Panc1 (cell line): ENCODE measurements at places on chromosomes 6 and 20. TPM values are rescaled to one million over a fixed set of nuclear protein-coding genes. Genes with fewer than 3 reads are reported as not detected.

The SLC13A3 gene
- total RNA-seq = 0.31 TPM

The FNDC11 gene
- 1.3 TPM for total RNA-seq

The MRAP2 gene
- 2.5 TPM for total RNA-seq

The MATN4 gene
- total RNA-seq = 0.15 TPM

The C6orf15 gene
- not detected for total RNA-seq

The TREM2 gene
- not detected for total RNA-seq

The MUC22 gene
- total RNA-seq = not detected

The B3GALT4 gene
- total RNA-seq = 6.0 TPM

The LYRM2 gene
- total RNA-seq = 39.4 TPM

The SLC22A1 gene
- total RNA-seq = 0.98 TPM

The OR2H2 gene
- not detected for total RNA-seq

The AGPAT4 gene
- 12.9 TPM for total RNA-seq

The BTN1A1 gene
- total RNA-seq = 0.10 TPM

The CHRNA4 gene
- total RNA-seq = 2.4 TPM

GRCh38 chr6:154127657-154128056, 88.6 kb downstream of the OPRM1 start:
- H3K27ac ChIP-seq = no peak overlapping the region
- no peak for DNase-seq
- H3K36me3 ChIP-seq = no peaks in the 10 kb centered on the region
- H3K4me3 ChIP-seq = no peak overlapping the region
- no peaks in the 10 kb centered on the region for H3K27me3 ChIP-seq

GRCh38 chr6:137044366-137045221, at the start of gene IL20RA:
Gene IL20RA, minus strand, starts transcription at chr6:137044965. Its CDS starts 237 bp downstream, at chr6:137044728.
- H3K27ac ChIP-seq = no peak within 1 kb of the TSS
- no peaks in the 10 kb centered on the region for H3K4me1 ChIP-seq
- peaks cover 45% of the 10 kb centered on the region for H3K27me3 ChIP-seq
- H3K36me3 ChIP-seq = no peaks in the 10 kb centered on the region
- no peak for DNase-seq

DNA sequence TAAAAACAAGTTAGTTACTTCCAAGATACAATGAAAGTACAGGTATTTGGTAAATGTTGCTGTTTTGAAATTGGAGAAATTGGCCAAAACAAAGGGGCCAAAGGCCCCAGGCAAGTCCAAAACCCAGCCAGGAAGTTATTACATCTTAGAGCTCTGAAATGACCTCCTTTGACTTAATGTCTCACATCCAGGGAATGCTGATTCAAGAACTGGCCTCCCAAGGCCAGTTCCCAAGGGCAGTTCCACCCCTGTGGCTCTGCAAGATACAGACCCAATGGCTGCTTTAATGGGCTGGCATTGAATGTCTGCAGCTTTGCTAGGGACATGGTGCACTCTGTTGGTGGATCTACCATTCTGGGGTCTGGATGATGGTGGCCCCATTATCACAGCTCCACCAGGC, 217.3 kb upstream of the FKBP1C start:
- no peaks in the 10 kb centered on the region for H3K4me1 ChIP-seq
- H3K4me3 ChIP-seq = no peak overlapping the region
- no peak for DNase-seq
- no peaks in the 10 kb centered on the region for H3K36me3 ChIP-seq
- H3K27ac ChIP-seq = no peak overlapping the region
- H3K27me3 ChIP-seq = no peaks in the 10 kb centered on the region

DNA sequence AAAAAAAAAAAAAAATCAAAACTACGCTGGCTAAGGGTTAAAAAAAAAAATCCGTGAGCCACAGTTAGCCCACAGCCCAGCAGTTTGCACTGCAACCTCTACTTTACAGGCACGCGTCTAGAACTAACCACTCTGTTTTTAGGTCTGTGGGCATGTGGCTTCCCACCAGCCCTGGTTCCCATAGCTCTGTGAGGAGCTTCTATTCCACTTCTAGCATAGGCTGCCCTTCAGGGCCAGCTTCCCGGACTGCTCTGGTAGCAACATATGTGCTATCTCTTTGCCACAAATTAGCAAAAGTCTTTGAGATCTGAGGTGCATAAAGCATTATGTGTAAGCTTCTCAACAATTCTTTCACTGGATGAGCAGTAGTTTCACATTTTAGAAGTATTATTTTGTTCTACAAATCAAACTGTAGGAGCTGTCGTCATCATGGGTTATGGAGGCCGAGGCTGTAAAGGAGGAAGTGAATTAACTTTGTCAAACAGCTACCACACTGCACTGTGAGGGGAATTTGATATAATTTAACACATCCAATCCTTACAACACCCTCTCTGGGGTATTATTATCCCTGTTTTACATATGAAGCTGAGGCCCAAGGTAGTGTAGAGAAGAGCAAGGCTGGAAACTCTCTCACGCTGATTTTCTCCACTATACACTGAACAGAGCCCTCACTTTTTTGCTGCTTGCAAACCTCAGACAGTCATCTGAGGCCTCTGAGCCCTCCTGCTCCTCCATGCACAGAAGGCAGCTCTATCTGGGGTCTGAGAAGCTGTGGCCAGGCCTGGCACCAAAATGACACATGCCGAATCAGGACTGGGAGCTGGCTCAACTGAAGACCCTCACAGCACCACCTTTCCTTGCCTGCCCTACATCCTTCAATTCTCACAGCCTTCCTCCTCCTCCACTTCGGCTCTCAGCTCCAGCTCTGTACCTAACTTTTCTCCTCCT, 35.4 kb downstream of the MAN1A1 start:
- no peaks in the 10 kb centered on the region for H3K4me1 ChIP-seq
- H3K27ac ChIP-seq = no peak overlapping the region
- no peak overlapping the region for H3K4me3 ChIP-seq
- no peaks in the 10 kb centered on the region for H3K27me3 ChIP-seq
- H3K36me3 ChIP-seq = no peaks in the 10 kb centered on the region
- DNase-seq = no peak

- no peaks in the 10 kb centered on the region; the same call in 1 of the 2 replicates for H3K27me3 ChIP-seq
- no peak for DNase-seq
These were observed 155.2 kb downstream of the TTLL2 start for GRCh38 chr6:167479901-167480648.

DNA sequence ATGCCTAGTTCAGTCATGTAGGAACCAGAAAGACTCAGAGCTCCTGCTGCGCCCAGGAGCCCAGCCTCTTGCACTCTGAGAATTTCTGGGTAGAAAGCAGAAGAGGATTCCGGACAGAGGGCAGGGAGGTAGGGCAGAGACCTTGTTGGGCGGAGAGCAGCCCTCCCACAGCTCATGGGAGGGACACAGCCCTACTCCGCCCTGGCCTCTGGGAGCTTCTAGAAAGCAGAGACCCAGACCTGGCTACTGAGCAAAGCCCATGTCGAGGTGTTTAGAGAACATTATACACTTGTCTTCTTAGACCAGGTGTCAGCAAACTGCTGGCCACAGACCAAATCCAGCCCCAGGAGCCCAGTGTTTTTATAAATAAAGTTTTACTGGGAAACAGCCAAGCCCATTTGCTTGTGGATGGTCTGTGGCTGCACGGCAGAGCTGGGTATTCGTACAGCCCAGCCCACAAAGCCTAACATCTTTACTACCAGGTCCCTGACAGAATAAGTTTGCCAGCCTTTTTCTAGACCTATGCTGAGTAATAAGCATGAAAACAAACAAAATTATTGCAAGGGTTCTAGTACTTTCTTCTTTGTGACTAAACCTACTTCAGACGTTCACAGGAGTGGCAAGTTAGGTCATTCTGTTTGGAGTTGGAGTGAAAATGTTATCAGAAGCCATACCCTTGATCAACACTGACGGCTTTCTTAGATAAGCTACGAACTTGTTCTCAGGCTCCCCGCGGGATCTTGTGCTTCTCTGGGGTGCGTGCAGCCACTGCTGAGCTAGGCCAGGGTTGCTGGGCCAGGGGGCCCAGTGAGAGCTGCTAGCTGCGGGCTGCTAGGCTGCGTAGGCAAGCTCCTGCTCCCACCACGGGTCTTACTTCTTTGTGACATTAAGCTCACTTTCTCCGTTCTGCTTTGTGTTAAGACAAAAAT, 235.1 kb upstream of the FOXQ1 start:
- H3K4me1 ChIP-seq = no peaks in the 10 kb centered on the region
- no peak overlapping the region for H3K4me3 ChIP-seq
- no peaks in the 10 kb centered on the region for H3K27me3 ChIP-seq
- H3K27ac ChIP-seq = no peak overlapping the region
- H3K36me3 ChIP-seq = no peaks in the 10 kb centered on the region

DNA sequence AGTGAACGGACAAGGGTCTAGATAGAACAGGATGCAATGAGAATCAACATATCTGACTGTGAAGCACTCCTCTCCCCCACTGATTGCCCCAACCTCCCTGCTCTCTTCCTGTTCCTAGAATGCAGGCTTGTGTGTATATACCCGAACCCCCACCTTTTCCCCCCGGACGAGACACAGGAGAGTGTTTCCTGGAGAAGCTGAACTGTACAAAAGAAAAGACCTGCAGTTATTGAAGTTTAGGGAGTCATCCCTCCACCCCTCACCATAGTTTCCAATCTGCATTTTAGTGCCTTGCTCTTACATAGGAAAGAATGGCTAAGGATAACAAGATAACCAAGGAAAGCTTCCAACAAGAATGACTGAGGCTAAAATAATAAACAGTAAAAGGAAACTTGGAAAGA, 55.5 kb upstream of the PDE10A start:
- no peaks in the 10 kb centered on the region for H3K27me3 ChIP-seq
- H3K36me3 ChIP-seq = no peaks in the 10 kb centered on the region
- no peak overlapping the region for H3K4me3 ChIP-seq
- H3K4me1 ChIP-seq = peaks cover 10% of the 10 kb centered on the region
- DNase-seq = no peak

- no peak for DNase-seq
- no peaks in the 10 kb centered on the region for H3K27me3 ChIP-seq
- H3K27ac ChIP-seq = no peak overlapping the region
- no peaks in the 10 kb centered on the region for H3K4me1 ChIP-seq
- no peak overlapping the region for H3K4me3 ChIP-seq
These were observed 511.1 kb downstream of the TENT5A start for GRCh38 chr6:81241126-81242041.

- no peaks in the 10 kb centered on the region; the same call in 1 of the 2 replicates for H3K4me1 ChIP-seq
- no peak for DNase-seq
- no peak overlapping the region for H3K4me3 ChIP-seq
- no peaks in the 10 kb centered on the region for H3K27me3 ChIP-seq
- no peak overlapping the region for H3K27ac ChIP-seq
These were observed 116.1 kb downstream of the VEGFA start for GRCh38 chr6:43886067-43886461.

DNA sequence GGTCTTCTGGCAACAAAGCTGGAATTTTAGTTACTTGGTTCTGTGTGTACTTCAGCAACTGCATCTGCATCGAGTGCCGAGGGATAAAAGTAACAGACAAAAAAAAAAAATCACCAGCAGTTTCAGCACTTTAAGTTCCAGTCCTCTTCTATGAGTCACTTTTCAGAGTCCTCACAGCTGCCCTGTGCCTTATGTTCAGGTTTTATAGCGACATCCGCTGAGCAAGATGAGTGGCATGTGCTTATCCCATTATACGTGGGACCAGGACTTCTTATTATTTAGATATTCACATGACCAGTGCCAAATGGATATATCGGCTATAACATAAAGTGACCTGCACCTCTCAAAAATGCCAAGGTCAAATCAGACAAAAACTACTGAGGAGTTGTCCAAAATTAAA, 242.9 kb downstream of the FOXA2 start:
- no peak overlapping the region for H3K4me3 ChIP-seq
- peak; percentile 68 for DNase-seq
- no peaks in the 10 kb centered on the region for H3K36me3 ChIP-seq

DNA sequence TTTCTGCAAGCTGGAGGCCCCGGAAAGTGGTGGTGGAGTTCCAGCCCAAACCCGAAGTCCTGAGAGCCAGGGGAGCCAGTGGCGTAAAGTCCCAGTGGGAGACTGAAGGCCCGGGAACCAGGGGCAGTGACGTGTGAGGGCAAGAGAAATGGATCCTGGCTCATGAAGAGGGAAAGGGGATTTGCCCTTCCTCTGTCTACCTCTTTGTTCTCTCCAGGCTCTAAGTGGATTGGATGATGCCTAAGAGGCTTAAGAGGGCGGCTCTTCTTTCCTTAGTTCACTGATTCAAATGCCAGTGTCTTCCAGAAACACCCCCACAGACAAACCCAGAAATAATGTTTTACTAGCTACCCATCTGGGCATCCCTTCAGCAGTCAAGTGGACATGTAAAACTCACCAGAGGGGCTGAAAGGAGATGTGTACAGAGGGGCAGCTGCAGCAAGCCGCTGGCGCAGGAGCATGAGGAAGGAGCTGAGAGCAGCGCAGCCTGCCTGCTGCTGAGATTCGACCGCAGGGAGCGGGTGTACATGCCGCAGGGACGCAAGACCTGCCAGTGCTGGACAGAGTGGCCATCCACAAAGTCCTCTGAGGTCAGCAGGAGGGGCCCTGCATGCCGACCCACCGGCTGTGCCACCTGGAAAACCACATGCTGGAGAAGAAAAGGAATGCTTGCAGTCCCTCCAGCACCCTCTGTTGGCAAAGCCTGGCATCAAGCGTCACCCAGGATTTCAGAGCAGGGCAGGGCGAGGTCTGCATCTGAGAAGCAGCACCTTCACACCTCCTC, 29.5 kb downstream of the CDYL start:
- no peak overlapping the region for H3K27ac ChIP-seq
- peak overlapping the region; percentile 6; the same call in 1 of the 2 replicates for H3K4me3 ChIP-seq
- peaks cover 14% of the 10 kb centered on the region for H3K4me1 ChIP-seq
- no peaks in the 10 kb centered on the region for H3K36me3 ChIP-seq

DNA sequence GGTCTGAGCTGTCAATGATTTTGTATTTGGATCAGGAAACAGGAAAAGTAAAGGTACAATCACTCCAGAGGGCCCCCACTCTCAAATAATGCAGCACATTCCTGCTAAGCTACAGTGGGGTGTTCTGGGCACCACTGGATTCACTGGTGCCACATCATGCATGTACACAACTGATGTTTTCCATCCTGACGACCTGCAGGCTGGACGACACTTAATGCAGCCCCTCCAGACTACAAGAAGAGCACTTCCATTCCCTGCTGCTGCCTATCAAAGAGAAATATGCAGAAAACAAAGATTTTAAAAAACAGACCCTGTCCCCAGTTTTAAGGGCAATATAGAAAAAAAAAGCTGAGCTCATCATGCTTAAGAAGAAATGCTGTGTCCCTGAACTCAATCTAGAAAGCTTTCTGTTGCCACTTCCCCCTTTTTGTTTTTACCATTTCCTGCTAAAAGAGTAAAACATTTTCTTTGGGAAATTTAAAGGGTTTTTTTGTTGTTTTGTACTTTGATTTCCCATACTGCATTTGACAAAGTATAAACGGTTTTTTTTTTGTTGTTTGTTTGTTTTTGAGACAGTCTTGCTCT, 35.5 kb downstream of the ABHD12 start:
- H3K36me3 ChIP-seq = no peaks in the 10 kb centered on the region
- DNase-seq = no peak
- peaks cover 49% of the 10 kb centered on the region for H3K4me1 ChIP-seq
- no peaks in the 10 kb centered on the region for H3K27me3 ChIP-seq
- H3K27ac ChIP-seq = peak overlapping the region; percentile 51
